ENCODE measurements at places on chromosomes 16 and 17.

DNA sequence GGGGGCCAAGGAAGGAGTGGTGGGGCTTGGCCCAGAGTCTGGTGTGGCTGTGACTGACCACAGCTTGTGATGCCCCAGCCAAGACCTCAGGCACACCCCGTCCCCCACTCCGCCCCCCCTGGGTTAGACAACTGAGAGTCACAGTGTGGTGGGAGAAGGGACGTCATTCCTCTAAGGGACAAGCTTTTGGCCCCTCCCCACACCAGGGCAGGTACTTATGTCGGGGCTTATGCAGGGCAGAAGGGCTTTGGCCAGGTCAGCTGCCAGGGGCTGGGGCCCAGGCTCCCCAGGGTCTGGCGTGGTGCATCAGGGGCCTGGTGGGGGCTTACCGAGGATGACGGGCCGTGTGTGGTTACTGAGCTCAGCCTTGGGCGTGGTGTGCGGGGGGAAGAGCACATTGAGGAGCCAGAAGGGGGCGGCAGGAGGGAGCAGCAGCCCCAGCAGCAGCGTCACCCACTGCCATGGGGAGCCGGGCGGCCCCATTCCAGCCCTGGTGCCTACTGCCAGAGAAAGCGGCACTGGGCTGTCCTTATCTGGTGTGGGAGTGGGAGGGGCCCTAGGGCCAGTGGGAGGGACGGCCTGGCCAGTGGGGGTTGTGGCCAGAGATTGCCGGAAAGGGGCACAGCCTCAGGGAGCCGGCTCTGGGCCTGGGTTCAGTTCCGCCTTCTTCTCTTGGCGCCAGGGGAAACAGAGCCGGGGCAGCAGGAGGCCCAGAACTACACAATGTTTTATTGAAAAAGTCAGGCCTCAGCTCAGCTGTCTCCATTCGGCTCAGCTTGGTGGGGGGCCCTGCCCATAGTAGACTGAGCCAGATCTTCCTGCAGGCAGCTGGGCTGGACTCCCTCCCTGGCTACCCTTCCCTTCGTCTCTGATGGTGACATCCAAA is at the start of gene LCAT:
TSS of gene LCAT (minus strand) at position 502 of the 886 bp plus-strand sequence. CDS start at position 483, 19 bp downstream.
- no peak for DNase-seq

- no peak for DNase-seq
Observed at GRCh38 chr16:20871258-20871657, 28.9 kb downstream of the DCUN1D3 start.

DNA sequence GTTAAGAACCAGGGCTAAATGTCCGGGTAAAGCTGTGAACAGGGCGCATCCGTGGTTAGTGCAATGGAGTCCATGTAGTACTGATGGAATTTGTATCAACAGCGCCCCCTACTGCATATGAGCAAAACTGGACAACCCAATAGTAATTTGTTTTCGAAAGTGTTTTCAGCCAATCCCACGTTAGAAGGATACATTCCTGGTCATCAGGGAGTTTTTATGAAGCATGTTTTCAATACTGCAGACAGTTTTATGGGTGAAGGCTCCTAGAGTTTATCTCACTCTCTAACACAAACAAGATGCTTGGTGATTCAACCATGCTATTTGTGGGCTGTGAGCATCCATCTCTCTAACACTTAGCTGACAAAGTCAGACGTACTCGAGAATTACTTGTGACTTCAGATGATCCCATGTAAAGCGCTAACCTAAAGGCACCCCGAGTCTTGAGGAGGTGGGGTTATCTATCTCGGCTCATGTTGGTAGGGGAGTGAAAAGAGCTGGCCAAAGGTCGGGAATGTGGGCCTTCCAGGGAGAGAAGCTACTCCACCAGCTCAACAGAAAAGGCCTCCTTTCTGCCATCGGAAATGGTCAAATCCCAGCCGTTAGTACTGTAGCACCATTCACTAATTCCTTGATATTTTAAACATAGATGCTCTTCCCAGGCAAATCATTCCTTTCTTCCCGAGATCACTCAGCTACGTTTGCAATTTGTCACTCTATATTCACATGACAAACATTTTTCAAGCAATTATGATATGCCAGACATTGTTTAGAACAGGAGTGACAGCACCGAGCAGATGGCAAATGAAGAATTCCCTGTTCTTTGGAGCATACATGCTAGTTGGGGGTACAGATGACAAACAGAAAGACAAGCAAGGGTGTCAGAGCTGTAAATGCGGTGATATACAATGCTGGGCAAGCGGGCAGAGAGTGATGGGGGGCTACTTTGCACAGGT is 46.9 kb upstream of the HNF1B start:
- peak; percentile 16 for DNase-seq

DNA sequence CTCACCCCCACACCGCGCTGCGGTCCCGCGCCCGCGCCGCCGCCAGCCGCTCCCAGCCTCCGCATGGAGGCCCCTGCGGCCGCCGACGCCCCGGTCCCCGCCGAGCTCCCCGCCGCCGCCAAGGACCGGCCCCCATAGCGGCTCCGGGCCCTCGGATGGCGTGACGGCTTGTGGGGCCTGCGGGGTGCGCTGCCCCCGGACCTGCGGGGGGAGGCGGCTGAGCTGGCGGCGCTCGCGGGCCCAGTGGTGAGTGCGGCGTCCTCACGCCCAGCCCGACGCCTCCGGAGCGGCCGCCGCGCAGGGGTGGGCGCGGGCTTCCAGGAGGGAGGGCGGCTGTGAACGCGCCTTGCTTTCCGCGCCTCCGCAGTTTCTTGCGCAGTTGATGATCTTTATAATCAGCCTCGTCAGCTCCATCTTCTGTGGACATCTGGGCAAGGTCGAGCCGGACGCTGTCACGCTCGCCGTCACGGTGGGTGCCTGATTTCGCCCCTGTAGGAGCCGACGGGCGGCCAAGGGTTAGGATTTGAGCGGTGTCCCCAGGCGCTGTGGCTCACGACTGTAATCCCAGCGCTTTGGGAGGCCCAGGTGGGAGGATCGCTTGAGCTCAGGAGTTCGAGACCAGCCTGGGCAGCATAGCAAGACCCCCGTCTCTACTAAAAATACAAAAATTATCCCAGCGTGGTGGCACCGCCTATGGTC is 46.4 kb downstream of the SLC47A1 start:
- no peak for DNase-seq

DNA sequence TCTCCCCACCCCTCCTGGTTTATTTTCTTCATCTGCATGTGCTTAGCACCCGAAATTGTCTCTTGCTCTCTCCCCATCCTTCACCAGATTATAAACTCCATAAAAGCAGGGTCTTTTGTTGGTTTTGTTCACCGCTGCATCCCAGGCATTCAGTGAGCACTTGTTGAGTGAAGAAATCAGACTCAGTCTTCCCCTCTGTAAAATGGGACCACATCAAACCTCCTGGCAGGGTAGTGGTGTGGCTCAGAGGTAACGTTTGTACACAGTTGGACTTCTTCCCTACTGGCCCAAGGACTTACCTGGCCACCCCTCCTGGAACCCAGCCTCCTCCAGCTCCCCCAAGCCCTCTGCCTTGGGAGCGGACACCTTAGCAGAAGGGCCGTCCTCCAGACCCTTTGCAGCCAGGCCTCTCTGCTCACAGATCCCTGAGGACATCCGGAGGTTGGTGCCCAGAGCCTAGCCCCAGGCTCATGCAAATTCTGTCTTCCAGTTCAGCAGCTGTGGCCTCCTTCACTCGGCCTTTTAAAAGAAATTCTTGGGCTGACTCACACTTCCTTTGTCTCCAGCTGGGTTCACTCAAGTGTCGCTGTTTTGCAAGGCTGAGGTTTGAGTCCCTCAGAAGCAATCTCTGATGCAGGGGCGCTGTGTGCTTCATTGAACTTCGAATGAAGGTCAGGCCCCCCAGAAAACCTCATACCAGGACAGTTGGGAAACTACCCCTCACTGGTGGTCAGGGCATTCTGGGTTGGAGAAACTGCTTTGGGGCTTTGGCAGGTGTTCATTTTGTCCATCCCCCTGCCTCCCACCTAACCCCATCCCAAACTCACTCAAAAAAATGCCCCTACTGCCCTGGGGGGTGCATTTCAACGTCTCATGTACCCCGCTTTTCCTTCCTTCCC is 16.8 kb upstream of the RMI2 start:
- DNase-seq = peak; percentile 45

- DNase-seq = no peak
Observed at GRCh38 chr17:49604314-49604869, 28.7 kb downstream of the NXPH3 start.

- no peak for DNase-seq
Observed at GRCh38 chr17:37118366-37119137, 169.8 kb downstream of the AATF start.

GRCh38 chr17:56824503-56824902 is 9.2 kb downstream of the C17orf67 start:
- DNase-seq = no peak

- DNase-seq = peak; percentile 9
Observed at GRCh38 chr16:1093284-1094123, 2.5 kb downstream of the C1QTNF8 start.

GRCh38 chr17:57341611-57342540 is 85.6 kb downstream of the MSI2 start:
- no peak for DNase-seq

- no peak for DNase-seq
Observed at GRCh38 chr17:42720996-42721583, 23.8 kb downstream of the EZH1 start.

DNA sequence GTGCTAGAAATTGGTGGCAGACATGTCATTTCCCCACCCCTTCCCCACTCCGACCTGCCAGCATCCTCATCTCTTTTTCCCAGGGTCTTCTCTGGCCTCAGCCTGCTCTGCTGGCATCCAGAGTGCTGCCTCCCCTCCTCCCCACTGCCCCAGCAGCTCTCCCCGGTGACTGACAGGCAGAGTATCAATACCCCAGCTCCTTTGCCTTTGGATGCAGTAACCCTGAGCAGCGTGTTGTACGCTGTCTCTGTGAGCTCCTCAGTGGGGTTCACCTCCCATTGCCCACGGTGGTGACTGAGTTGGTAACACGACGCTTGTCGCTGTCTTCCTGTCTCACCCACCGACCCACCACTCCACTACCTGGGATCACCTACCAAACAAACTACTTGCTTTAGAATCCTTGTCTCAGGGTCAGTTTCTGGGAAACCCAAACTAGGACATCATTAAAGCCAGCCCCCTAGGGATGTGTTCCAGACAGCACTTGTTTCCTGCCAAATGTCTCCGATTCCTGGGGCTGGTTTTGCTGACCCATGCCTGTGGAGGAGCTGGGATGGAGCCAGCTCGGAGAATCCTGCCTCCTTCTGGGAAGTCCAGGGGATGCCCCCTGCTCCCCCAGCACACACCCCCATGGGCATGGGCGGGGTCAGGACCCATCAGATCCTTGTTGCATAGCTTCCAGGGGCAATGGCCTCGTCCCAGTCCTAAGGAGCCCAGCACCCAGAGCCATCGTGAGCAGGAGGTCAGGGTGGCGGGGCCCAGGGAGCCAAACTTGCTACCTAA is 8.3 kb upstream of the SBK1 start:
- DNase-seq = no peak

DNA sequence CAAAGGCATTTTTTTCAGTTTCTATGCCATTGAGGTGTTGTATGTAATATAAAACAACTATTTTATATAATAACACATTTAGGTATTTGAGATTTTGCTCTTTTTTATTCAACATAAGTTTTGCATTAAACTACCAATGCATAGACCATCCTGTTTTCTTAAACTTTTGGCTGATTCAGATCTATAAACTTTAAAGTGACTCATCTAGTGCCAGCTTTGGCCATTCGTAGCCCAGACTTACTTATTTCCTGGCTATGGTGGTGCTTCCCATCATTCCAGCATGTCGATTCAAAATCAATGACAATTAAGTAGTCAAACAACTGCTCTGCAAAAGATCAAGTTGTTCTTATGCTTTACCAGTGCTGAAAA is 3.1 kb downstream of the ERI2 start:
- DNase-seq = no peak

GRCh38 chr17:49522357-49522890 is 27.3 kb downstream of the NGFR start:
- DNase-seq = no peak

DNA sequence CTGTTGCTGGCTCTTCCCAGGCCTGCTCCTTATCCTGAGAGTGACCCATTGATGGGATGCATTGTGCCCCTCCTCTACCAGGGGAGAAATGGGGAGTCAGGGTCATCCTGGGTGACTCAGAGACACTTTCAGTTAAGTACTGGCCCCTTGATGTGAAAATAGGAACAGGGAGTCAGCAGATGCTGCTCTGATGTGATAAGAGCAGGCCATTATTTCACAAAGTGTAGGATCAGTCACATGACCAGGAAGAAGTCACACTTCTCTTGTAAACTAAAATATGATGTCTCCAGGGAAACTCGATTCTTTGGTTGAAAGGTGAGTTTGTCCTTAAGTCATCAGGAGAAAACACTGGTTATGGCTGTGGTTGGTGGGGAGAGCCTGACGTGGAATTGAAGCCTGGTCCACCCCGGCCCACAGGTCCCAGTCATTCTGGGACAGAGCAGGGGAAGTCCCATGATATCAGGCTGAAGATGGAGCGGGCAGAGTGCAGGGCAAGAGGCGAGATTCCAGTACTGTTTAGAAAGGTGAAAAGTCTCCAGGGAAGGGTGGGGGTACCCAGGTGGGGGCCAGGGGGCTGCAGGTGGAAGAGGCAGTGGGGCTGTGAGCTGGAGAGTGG is 88.6 kb upstream of the NLRP1 start:
- no peak for DNase-seq

DNA sequence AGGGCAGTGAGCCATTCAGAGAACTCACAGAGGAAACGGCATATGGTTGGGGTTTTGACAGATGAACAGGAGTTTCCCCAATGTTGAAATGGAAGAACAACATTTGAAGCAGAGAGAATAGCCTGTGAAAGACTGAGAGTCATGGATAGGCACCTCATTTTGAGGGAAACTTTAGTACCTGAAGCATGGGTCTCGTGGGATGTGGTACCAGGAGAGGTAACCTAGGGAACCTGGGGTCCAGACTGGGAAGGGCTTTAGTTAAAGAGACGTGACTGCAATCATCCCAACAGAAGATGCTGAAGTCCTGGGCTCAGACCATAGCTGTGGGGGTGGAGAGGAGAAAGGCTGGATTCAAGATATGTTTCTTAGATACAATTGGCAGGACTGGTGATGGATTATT is 137.8 kb upstream of the CCL2 start:
- DNase-seq = no peak

DNA sequence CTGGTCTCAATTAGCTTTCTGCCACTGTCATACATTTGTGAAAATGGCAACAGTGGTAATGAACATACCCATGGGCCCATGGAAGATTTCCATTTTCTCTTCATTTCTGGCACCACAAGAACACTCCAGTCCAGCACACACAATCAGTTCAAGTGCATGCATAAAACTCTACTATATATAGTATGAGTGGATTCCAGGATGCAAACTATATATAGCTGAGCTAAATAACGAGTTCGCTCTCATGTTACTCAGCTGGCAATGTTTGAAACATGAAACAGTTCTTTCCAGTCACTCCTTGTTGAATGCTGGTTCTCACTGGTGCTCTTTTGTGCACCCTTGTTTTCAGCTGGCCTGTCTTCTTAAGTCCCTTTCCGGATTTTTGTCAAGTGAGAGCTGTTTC is 75.2 kb upstream of the DHX40 start:
- no peak for DNase-seq

GRCh38 chr17:40369923-40370322 is 5.4 kb upstream of the GJD3 start:
- no peak for DNase-seq

- DNase-seq = no peak
Observed at GRCh38 chr17:38328620-38329019, 15.1 kb downstream of the GPR179 start.

GRCh38 chr17:80999536-81000333 is 8.1 kb downstream of the CHMP6 start:
- DNase-seq = no peak

- DNase-seq = no peak
Observed at GRCh38 chr16:12547608-12547922, 256.1 kb downstream of the CPPED1 start.

GRCh38 chr16:66382966-66383299 is 16.4 kb downstream of the CDH5 start:
- DNase-seq = no peak

GRCh38 chr17:74957935-74958740 is 14.4 kb downstream of the HID1 start:
- DNase-seq = peak; percentile 71

Data from stimulated activated CD8-positive, alpha-beta memory T cell treated with anti-CD3 and anti-CD28 coated beads, Interleukin-15, amount 100 ng/mL, for 48 hours (primary cell).